ENCODE measurements at places on chromosomes 11 and 22.

DNA sequence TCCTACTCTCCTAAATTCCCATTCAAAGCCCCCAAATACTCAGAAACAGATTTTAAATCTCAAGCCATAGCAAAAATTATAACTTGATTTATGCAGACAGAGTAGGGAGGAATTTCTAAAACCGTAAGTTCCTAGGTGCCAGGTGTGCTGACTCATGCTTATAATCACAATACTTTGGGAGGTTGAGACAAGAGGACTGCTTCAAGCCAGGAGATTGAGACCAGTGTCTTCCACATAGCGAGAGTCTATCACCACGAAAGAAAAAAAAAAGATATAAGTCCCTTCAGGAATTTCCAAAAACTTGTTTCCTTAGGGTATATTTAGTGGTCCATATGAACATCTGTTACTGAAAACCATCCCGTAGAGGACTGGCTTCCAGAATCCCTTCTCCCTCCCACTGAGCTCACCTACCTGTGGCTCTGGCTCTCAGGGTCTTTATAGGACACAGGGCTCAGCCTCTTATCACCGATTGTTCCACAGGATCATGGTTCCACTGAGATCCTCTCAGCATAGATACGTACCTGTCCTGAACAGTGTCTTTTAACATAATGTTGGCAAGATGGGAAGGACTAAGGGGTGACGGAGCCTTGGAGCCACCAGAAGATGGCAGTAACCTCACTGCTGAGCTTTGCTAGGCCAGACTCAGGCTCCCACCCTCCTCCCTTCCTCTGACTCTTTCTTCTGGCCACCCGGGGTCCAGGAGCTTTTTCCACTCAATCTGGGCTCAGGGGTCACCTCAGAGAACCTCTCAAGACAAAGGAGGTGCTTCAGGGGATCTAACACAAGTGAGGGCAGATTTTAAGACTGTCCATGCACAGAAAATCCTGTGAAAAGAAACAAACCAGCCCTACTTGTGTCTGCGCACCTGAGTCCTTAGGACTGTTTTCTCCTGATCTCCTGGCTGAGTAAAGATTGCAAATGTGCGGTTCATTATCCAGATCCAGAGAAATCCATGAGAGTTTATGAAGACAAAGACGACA lies 117.5 kb upstream of the TOP3B start:
- no peak for DNase-seq
- no peaks in the 10 kb centered on the region for H3K36me3 ChIP-seq
- H3K4me3 ChIP-seq: no peak overlapping the region

DNA sequence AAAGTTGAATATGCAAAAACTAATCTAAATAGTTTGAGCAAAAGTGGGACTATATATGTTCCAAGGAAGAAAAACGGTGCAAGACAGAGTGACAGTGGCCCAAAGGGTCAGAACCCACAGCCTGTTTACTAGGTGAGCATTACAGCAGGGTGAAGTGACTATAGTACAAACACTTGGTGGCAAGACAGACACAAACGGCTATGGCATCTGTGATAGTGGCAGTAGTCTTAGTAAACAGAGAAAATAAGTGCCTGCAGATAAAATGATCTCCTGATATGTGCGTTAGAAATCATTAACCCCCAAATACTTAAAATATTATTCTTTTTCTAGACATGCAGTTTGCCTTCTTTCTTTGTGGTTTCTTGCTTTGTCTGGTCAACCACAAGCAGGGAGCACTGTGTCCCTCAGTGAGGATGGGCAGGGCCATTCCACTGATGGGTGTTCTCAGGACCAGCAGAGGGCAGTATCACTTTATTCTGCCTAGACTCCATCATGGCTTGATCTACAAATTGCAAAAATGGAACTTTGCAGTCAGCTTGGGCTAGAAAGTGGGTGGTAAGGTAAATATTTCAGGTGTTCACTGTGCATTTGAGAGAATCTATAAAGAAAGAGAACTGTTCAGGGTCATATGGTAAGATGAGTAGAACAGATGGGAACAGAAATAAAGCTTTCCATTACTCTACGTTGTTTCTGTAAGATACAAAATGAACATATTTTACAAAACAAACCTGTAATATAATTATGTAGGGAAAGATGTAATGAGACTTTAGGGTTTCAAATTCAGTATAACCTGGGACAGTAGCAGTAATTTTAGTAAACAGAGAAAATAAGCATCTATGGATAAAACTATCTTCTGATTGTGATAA lies 198.2 kb downstream of the SWAP70 start:
- DNase-seq: peak; percentile 36
- no peak overlapping the region for H3K4me3 ChIP-seq
- no peaks in the 10 kb centered on the region for H3K36me3 ChIP-seq
- H3K27ac ChIP-seq: no peak overlapping the region

DNA sequence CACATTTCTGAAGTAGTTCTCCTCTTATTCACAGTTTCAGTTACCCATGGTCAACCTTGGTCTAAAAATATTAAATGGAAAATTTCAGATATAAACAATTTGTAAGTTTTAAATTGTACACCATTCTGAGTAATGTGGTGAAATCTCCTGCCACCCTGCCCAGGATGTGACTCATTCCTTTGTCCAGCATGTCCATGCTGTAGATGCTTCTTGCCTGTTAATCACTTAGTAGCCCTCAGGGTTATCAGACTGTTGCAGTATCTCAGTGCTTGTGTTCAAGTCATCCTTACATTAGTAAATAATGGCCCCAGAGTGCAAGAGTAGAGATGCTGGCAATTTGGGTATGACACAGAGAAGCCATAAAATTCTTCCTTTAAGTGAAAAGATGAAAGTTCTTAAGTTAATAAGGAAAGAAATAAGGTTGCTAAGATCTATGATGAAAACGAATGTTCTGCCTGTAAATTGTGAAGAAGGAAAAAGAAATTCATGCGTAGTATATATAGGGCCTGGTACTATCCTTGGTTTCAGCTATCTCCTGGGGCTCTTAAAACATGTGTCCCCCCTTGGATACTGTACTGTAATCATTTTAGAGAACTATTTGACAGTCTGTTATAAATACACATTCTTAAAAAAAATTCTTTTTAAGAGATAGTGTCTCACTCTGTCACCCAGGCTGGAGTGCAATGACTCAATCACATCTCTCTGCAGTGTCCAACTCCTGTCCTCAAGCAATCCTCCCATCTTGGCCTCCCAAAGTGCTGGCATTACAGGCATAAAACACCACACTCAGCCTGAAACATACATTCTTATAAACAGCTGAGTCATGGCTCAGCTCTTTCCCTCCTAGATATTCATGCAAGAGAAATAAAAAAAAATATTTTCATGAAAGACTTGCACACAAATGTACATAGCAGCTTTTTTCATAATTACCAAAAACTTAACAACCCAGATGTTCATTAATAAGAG lies 31.3 kb downstream of the MTNR1B start:
- H3K4me3 ChIP-seq: no peak overlapping the region
- no peaks in the 10 kb centered on the region for H3K4me1 ChIP-seq
- no peaks in the 10 kb centered on the region for H3K36me3 ChIP-seq

DNA sequence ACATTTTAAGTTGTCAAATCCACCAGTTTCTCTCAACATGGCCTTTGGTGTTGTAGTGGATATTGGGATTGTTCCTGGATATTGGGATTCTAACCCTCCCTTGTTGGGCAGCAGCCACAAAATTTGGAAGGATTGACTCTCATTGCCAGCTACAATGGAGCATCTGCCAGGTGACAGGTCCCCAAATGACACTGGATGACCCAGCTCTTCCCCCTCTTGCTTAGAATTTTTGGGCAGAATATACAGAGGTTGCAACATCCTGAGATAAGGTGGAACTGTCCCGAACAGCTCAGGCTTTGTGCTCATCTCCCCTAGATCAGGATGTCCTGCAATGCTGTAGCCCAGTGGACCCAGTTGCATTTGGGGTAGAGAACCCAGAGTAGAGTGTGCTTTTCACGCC lies 5.3 kb upstream of the TBC1D22A start:
- peaks cover 30% of the 10 kb centered on the region for H3K4me1 ChIP-seq
- no peaks in the 10 kb centered on the region for H3K36me3 ChIP-seq
- H3K4me3 ChIP-seq: no peak overlapping the region
- DNase-seq: no peak
- H3K27me3 ChIP-seq: no peaks in the 10 kb centered on the region
- no peak overlapping the region for H3K27ac ChIP-seq

DNA sequence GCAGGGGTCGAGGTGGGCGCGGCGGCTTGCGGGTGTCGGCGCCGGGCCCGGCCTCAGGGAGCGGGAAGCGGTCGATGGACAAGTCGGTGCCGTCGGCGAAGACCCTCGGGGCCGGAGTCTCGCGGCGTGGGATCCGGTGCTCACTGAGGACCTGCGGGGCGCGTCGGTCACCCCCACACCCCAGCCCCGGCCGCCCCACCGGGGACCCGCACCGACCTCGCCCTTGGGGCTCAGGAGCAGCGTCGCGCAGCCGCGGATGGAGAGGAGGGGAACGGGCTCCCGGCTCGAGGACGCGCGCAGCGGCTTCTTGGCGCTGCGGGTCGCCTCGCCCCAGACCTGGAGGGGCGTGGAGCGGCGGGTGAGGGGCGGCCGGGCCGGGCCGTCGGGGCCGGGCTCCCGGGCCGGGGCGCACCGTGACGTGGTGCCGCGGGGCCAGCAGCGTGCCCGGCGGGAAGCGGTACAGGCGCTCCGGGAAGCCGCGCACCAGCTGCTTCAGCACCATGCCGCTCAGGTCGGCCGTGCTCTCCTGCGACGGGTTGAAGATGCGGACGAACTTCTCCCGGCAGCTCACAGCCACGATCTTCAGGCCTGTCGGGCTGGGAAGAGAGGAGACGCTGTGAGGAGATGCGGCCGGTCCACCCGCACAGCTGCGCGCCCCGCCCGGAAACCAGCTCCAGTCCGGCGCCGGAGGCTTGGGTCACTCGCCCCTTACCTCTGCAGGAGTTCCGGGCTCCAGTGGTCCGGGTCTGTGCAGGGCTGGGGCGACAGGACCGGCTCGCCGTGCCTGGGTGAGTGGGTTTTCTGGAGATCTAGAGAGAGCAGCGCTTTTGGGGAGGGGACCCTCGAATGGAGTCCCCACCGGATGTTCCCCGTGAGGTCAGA lies 4.5 kb downstream of the LMNTD2 start:
- no peaks in the 10 kb centered on the region for H3K36me3 ChIP-seq
- peaks cover 15% of the 10 kb centered on the region for H3K4me1 ChIP-seq
- no peak overlapping the region for H3K27ac ChIP-seq

DNA sequence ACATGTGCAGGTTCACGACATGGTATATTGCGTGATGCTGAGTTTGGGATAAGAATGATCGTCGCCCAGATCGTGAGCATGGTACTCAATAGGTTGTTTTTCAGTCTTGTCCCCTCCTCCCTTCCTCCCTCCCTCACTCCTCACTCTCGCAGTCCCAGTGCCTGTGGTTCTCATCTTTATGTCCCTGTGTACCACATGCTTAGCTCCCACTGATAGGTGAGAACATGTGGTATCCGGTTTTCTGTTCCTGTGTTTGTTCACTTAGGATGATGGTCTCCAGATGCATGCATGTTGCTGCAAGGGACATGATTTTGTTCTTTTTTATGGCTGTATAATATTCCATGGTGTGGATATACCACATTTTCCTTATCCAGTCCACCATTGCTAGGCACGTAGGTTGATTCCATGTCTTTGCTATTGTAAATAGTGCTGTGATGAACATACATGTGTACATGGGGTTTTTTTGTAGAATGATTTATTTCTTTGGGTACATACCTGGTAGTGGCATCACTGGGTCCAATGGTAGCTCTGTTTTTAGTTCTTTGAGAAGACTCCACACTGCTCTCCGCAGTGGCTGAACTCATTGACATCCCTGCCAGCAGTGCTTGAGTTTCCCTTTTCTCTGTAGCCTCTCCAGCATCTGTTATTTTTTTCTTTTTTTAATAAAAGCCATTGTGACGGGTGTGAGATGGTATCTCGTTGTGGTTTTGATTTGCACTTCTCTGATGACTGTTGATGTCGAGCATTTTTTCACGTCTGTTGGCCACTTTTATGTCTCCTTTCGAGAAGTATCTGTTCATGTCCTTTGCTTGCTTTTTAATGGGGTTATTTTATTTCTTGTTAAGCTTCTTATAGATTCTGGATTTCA lies 16.4 kb downstream of the ZBED4 start:
- no peaks in the 10 kb centered on the region for H3K27me3 ChIP-seq
- no peak overlapping the region for H3K4me3 ChIP-seq
- no peaks in the 10 kb centered on the region for H3K4me1 ChIP-seq
- DNase-seq: no peak
- no peak overlapping the region for H3K27ac ChIP-seq

DNA sequence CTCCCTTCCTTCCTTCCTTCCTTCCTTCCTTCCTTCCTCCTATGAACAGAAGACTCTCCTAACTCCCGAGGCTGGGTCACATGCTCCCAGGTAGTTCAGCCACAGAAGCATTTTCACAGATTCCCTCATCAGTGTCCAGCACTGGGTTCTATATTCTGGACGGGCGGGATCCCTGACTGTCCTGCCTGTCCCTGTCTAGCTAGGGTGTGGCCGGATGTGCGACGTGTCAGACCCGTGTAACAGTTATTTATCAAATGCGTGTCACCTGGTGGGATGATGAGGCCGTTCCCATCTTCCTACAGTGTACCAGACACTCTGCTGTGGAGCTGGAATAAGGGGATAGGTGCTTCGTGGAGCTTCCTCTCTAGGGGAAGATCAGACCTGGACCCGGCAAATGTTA lies 901.0 kb downstream of the BRD1 start:
- H3K27me3 ChIP-seq: no peaks in the 10 kb centered on the region
- no peak for DNase-seq
- H3K27ac ChIP-seq: no peak overlapping the region
- no peaks in the 10 kb centered on the region for H3K4me1 ChIP-seq

DNA sequence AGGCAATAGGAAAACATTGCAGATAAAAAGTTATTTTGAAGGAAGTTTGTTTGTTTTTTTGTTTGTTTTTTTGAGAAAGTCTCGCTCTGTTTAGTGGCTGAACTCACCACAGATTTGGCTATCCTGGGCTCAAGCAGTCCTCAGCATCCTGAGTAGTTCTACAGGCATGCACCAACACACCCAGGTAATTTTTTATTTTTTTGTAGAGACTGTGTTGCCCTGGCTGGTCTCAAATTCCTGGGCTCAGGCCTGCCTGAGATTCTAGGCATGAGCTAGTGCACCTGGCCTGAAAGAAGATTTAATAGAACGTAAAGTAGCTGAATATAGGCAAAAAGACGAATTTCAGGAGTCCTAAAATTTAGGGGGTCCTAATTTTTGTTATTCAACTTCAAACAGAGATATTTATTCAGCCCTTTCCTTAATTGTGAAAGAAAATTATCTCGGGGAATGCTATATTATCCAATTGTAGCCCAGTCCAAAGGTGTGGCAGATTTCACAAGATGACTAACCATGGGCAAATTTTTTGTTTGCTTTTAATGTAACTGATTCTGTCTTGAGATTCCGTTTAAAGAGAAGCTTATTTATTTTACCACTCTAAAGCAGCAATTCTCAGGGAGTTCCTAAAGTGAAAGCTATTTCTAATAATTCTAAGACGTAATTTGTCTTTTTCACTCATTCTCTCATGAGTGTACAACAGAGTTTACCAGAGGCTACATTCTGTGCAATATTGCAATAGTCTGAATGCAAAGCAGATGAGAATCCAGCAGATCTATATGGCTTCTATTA lies 940 bp downstream of the IL18 start:
- no peaks in the 10 kb centered on the region for H3K36me3 ChIP-seq
- H3K27me3 ChIP-seq: no peaks in the 10 kb centered on the region
- DNase-seq: no peak
- peak overlapping the region; percentile 54 for H3K27ac ChIP-seq

DNA sequence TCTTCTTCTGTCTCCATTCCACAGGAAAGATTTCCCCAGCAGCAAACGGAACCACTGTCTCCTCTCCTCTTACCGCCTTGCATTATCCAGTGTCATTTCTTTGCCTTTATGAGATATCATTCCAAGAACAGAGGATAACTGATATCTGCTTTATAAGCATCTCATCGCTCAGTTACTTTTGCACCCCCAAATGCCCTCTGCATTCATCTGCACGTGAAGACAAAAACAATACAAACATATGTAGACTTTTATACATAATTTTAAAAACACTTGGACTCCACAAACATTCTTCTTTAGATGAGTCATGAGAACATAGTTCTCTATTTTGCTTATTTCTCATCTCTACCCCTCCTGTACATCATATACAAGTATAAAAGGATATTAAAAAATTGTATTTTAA lies 512 bp upstream of the OR51T1 start:
- H3K4me3 ChIP-seq: no peak overlapping the region
- H3K36me3 ChIP-seq: no peaks in the 10 kb centered on the region

All from gastrocnemius medialis (tissue), 4 donors.